ENCODE measurements at places on chromosomes 6 and 20. TPM values are rescaled to one million over a fixed set of nuclear protein-coding genes. Genes with fewer than 3 reads are reported as not detected.

Gene CHRNA4
- total RNA-seq: not detected

GRCh38 chr6:111201244-111201554, 113.9 kb downstream of the SLC16A10 start:
- no peak for DNase-seq

DNA sequence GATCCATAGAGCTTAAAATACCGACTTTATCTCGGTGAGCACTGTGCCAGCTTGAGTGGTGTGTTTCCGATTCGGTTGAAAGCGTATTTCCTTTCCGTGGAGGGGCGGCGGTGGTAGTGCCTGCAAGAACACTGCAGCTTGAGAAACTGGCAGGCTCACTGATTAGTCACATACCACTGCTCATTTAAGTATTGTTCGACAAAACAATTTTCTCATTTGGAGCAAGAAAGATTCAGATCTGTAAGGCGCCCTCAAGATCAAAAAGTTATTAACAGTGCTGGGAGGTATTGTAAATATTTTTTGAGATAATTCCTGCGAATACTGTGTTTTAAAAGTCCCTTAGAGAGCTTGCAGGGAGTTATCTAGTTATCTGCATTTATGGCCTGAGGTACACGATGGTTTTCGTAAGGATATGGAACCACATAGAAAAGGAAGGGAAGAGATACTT, 1.3 kb downstream of the MAPK14 start:
- peak; percentile 50 for DNase-seq

DNA sequence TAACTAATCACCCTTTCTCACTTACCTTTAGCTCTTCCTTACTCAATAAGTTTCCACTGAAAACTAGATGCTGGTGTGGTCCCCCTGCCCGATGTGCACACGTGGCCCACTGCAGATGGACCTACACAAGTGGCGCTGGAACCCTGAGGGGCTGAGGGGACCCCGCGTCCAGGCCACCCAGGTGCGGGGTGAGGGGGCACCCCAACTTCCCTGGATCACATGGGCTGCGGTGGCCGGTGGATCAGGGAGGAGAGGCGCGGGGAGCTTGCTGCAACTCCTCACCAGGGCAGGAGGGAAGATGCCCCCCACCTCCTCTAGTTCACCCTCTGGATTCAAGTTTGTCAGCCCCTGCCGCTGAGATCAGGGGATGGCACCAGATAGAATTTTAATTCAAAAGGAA, 12.5 kb upstream of the HLA-DOA start:
- no peak for DNase-seq

- no peak for DNase-seq
These were observed 153.6 kb upstream of the SHLD1 start for GRCh38 chr20:5596401-5597193.

Gene EMILIN3
- total RNA-seq: not detected

DNA sequence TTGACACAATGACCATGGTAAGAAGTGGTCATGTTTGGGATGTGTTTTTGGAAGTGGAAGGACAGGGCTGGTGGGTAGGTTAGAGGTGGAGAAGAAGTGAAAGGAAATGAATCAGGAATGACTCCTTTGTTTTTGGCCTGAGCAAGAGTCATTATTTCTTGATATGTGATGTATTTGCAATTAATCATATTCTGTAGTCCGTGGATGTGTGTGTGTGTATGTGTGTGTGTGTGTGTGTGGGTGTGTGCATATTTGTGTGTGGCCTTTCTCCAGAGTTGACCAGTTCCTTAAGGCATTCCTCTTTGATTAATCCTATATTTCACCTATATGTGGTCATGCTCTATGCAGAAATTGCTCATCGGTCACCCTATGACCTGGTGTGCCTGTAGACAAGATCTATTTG, 130.7 kb downstream of the UTRN start:
- peak; percentile 71 for DNase-seq

DNA sequence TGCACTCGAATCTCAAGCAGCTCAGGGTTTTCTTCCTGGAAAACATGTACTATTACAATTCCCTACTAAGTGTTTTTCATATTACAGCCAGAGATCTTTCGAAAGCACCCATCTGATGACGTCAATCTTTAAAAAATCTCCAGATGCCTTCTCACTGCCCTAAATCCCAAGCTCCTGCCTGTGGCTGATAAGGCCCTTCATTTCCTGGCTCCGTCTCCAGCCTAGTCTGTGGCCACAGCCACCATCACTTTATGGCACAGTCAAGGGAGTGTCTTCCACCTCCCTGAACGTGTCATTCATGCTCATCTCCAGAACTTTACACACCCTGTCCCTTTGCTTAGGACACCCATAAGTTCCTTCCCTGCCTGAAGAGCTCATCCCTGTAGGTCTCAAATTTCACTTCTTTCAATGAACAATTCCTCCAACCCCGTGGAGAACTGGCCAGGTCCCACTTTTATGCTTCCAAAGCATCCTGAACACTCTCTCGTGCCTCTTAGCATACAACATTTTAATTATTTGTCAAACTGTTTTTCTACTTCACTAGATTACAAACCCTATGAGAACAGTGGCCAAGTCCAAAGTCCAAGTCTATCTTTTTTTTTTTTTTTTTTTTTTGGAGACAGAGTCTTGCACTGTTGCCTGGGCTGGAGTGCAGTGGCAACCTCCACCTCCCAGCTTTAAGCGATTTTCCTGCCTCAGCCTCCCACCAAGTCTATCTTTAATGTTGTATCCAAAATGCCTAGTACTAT, 106.1 kb upstream of the AGPAT4 start:
- no peak for DNase-seq

DNA sequence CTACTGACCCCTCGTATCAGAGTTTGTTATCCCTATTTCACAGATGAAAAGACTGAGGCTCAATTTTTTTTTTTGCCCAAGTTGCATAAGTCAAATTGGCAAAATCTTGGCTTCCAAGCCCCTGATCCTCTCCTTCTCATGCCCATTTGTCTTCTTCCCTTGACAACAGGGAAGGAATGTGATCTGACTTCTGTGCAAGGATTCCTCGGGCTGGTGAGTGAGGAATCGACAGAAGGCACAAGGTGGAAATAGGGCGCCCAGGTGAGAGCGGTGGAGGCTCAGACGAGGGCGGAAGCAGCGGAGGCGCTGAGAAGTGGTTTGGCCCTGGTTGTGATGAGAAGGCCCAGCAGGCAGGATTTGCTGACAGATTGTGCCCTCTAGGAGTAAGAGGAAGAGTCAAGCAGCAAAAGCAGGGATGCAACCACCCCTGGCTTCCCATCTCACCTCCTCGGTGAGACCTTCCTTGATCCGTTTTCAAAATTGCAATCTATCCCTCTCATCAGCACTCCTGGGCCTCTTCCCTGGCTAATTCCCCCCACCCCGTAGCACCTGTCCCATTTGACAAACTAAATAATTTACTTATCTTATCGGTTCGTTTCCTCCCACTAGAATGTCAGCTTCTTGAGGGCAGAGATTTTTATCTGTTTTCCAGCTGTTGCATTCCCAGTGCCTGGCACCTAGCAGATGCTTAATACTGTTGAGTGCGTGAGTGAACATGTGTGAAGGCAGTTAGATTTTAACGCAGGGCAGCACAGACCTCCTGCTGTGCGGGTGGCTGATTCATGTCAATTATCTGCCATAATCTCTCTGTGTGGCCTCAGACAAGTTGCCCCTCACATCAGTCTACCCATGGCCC, 3.7 kb upstream of the SIRPA start:
- no peak for DNase-seq

Gene CDSN
- 1.0 TPM for total RNA-seq

DNA sequence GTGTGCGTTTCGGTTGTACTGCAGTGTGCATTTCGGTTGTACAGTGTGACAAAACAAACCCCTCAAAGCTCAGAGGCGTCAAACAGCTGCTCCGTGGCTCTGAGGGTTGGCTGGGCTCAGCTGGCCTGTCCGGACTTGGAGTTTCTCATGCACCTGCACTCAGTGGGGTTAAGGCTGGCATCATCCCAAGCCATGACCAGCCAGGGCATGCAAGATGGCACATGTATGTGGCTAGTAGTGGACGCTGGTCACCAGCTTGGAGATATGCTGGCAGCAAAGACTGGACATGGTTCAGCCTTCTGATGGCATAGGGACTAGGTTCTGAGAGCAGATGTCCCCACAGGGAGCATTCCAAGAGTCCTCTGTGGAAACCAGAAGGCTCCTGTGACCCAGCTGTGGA, 187.2 kb downstream of the CDH4 start:
- no peak for DNase-seq

DNA sequence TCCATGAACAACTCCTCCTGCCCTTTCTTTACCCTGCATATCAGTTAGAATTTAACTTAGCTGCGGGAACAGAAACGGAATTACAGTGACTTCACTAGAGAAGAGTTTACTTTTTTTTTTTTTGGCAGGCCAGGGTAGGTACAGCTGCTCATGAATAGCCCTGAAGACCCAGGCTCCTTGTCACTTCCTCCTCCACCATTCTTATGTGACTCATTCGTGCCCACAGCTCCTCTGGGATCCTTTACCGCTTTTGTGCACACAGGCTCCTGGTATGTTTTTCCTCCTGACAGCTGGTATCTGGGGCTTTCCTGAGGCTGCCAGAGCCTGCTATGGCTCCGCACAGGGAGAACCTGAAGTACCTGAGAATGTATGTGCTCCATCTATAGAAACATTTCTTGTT, 3.9 kb upstream of the KCNS1 start:
- DNase-seq: peak; percentile 70

GRCh38 chr6:166443166-166443565, 60.4 kb upstream of the MPC1 start:
- no peak for DNase-seq

GRCh38 chr6:37516920-37517405, 17.3 kb upstream of the CCDC167 start:
- no peak for DNase-seq

Gene NKAIN2
- total RNA-seq: not detected

- DNase-seq: no peak
These were observed 884.4 kb downstream of the PHF3 start for GRCh38 chr6:64520050-64520449.

- DNase-seq: no peak
These were observed 140.3 kb downstream of the ATXN1 start for GRCh38 chr6:16621002-16621401.

DNA sequence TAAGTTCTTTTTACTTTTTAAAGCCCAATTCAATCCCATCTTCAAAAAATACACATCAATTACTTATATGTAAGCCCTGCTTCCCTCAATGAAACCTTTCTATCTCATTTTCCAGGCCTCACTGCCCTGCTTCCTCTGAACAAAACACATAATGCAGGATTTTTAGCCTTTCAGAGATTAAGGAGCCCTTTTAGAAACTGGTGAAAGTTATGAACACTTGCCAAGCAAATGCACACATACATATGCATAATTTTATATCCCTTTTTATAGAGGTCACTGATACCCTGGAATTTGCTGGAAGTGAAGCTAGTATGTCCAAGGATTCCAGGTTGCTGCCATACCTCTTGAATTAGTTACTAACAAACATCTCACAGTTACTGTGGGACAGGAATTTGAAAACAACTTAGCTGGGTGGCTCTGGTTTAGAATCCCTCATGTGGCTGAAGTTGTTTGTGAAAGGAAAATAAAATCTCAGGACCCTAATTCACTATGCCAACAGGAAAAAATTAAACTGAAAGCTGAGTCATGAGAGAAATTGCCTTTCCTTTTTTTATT, 75.8 kb downstream of the UBE3D start:
- DNase-seq: no peak

- no peak for DNase-seq
These were observed 32.6 kb upstream of the RNF182 start for GRCh38 chr6:13892017-13892645.

Gene TREML2
- not detected for total RNA-seq

- DNase-seq: no peak
These were observed 423.6 kb downstream of the BCKDHB start for GRCh38 chr6:80530103-80530502.

Gene MPIG6B
- 0.59 TPM for total RNA-seq

DNA sequence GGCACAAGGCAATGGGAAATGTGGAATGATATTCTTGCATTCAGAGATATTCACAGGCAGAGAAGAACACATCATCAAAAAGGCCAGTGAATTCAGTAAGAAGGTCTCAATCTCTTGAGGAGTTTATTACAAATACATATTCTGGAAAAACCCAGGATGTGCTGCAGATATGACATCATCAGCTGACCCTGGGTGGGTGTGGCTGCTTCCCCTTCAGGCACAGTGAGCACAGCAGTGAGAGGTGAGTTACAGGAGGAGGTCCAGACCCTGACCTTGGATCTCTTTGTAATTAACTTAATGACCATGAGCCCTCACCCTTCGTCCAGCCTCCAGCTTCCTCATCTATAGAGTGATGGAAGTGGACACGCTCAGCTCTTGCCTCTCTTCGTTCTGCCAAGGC, 147.5 kb upstream of the SYNDIG1 start:
- no peak for DNase-seq

GRCh38 chr20:54123587-54124180, 50.1 kb downstream of the CYP24A1 start:
- peak; percentile 100 for DNase-seq

- DNase-seq: no peak
These were observed 36.8 kb downstream of the NCR2 start for GRCh38 chr6:41371992-41372831.

GRCh38 chr6:73860303-73860702, 164.3 kb downstream of the CD109 start:
- DNase-seq: no peak

DNA sequence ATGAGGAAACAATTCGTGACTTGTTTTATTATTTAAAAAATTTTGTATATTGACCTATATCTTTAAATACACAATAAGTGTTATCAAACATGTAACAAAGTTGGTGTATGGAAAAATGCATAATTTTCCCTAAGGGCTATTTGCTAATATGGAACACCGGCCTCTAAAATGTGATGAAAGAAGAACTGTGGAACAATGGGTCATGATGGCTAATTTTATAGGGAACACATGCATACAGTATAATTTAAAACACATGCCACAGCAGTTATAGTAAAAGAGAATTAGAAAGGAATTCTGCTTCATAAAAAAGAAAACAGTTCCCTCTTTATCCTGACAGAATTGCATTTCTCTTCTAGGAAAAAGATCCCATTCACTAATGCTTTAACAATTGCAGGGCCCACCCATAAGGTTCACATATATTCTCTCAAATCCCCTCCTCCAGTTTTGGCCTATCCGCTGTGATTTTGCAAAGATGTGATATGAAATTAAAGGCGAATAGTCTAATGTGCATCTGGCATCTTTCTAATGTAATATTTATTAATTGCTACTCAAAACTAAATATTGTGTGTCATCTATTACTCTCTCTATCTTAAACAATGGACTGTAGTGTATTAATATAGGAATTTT, 628.1 kb upstream of the CITED2 start:
- no peak for DNase-seq

- no peak for DNase-seq
These were observed 32.9 kb downstream of the PKIG start for GRCh38 chr20:44615169-44615791.

GRCh38 chr20:37615340-37616109, 78.3 kb upstream of the CTNNBL1 start:
- DNase-seq: no peak

DNA sequence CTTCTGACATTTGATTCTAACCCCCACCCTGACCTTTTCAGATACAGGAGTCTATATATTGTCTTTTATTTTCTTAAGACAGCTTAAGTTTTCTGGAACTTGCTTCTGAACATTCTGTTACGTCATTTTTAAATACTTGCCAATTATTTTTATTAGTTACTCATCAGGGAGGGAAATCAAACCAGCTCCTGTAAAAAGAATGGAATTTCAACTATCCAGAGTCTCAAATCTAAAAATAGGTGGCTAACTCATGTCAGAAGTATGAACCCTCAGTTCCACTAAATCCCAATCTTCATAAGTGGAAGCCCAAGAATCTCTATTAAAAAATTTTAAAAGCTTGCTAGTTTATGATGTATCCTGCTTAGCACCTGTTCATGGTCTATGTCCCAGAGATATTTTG, 900.0 kb downstream of the KIF16B start:
- DNase-seq: no peak

- DNase-seq: no peak
These were observed 464.1 kb downstream of the UTRN start for GRCh38 chr6:144749263-144749662.

- no peak for DNase-seq
These were observed 168.0 kb downstream of the ZMYND8 start for GRCh38 chr20:47188540-47188939.

All from PC-9 (cell line).